T-helper 2 cell (primary cell): ENCODE measurements at places on chromosomes 5 and 9.

- DNase-seq: no peak
Measured at GRCh38 chr9:108885643-108886348, 23.7 kb downstream of the ACTL7A start.

GRCh38 chr9:128323791-128324190, 1.2 kb downstream of the COQ4 start:
- no peak for DNase-seq

DNA sequence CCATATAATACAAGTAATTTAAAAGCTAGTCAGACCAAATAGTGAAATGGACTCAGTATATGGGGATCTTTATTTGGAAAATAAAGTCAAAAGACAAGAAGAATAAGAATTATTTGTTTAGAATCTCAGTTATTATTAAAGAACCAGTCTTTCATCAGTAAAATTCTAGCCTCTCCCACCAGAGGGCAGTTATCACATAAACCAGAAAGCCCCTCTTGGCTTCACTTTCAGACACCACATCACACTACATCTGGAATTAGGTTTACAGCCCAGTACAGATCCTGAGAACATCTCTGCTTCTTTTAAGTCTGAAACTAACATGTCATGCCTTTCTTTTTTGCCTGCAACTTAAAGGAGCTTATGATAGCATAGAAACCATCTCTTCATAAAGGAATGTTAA, 12.2 kb upstream of the HSPB3 start:
- no peak for DNase-seq

DNA sequence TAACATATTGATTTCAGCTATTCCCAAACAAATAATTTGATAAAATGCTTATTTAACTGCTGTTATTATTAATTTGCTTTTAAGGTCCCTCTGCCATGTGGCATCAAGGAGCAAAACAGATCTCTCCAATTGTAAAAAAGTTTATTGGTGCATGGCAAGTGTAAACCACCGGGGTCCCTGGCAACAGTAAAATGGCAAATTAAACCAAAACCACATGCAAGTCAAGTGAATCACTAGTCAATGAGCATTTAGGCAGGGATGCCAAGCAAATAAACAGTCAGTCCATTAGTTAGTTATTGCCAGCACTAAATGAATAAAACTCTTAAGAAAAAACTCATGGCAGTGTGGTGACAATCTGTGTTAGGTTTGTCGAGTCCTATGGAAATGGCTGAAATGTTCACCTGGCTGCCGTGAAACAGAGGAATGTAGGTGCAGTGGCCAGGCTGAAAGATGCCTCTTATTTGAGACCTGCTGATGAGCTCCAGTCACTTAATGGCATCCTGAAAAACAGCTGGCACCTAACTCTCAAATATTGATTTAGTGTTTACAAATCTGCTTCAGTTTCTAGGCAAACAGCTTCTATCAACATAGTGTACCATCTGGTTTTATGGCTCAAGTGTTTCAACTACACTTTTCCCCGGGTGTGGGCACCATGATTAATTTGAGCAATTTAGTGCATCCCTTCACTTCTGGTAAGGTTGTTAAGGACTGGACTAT, 296.5 kb upstream of the ITGA1 start:
- DNase-seq: no peak

DNA sequence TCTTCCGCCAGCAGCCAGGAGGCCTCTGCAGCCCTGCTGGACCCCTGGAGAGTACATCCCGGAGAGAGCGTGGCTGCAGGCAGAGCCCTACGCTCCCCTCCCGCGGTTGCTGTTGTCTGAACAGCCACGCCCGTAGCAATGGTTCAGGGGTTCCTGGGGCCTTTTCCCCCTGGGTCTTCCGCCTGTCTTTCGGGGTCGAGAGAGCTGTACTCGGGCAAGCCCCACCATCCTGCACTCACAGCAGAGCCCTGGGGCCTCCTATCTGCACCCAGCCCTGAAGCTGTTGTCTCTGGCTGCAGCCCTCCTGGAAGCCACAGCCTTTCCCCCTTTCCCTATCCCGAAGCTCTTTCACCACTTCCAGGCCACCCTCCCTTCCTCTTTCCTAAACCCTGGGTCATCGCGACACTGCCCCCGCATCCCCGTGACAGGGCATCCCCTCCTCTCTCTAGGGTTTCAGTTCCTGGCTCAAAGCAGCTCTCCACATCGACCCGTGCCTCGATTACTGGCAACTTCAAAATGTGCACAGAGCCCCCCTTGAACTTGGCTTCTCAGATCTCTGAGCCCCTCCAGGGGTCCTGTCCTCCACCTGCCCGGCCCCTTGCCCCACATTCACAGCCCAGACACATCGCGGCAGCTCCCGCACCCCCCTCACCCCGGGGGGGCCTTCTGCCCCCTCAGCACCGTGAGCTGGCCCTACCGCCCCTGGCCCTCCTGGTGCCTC, 43.9 kb upstream of the CEP72 start:
- no peak for DNase-seq

DNA sequence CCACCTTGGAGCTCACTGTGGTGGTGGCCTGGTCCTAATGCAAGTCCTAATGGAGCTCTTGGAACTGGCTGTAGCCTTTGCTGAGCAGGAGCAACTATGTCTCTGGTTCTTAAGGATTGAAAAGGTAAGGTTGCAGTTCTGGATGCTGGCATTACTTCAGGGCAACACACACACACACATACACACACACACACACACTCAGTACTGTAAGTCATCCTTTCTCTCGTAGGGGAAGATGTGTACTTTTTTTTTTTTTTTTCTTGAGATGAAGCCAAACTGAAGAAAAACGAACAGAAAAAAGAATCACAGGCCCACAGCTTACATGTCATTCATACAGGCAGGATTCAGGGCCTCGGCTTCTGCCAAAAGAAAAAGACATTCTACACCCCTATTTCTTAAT, 81.1 kb upstream of the RPS23 start:
- no peak for DNase-seq

GRCh38 chr9:90055226-90055625, 450.4 kb downstream of the GADD45G start:
- DNase-seq: no peak

DNA sequence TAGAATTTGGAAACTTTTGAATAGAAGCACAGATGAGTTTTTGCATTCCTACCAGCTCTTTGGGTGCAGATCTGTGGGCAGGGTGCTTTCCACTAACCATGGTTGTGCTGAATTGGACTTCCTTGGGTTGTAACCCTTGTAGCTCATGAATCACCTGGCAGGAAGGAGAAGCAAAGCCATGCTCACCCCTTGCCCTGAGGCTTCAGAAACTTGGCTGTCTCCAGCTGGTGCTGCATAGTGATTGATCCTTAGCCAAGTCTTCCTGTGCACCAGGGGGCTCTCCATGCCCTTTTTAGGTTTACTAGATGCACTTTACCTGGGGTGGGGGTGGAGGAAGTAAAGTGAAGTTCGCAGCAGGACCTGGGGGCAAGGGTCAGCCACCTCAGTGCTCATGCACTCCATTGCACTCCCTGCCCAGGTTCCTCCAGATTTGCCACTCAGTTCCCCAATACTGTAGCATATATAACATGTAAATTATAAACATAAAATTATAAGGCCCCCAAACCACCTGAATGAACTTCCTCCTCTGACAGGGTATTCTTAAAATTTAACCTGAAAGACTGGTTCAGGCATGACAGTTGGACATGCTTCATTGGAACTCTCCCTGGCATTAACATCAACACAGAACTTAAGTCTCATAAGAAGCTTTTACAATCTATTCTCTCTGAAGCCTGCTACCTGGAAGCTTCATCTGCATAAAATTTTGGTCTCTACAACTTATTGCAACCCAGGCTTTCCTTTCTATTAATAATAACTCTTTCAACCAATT, 25.8 kb upstream of the IFNA14 start:
- DNase-seq: no peak

GRCh38 chr5:158813275-158813674, 286.4 kb downstream of the EBF1 start:
- no peak for DNase-seq

- no peak for DNase-seq
Measured at GRCh38 chr9:4922730-4923129, 62.3 kb upstream of the JAK2 start.

GRCh38 chr5:179930788-179931473, 23.2 kb upstream of the TBC1D9B start:
- DNase-seq: no peak

- no peak for DNase-seq
Measured at GRCh38 chr9:98504298-98505282, 204.1 kb downstream of the GABBR2 start.

DNA sequence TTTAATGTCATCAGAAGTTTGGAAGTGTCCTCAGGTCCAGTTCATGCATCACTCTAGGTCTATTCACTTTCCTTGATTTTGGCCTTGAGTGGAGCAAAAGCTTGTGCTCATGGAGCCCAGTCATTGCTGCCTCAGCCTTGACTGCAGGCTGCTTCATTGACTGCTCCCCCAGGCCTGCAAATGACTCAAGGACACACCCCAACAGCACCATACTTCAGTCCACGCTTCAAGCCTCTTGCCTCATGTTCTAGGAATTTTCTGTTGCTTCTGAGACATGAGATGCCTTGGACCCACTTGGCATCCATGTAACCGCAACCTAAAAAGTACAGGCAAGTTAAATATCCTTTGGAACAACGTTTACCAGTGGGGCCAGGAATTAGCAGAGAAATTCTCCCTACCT, 193.7 kb downstream of the PIK3R1 start:
- no peak for DNase-seq

DNA sequence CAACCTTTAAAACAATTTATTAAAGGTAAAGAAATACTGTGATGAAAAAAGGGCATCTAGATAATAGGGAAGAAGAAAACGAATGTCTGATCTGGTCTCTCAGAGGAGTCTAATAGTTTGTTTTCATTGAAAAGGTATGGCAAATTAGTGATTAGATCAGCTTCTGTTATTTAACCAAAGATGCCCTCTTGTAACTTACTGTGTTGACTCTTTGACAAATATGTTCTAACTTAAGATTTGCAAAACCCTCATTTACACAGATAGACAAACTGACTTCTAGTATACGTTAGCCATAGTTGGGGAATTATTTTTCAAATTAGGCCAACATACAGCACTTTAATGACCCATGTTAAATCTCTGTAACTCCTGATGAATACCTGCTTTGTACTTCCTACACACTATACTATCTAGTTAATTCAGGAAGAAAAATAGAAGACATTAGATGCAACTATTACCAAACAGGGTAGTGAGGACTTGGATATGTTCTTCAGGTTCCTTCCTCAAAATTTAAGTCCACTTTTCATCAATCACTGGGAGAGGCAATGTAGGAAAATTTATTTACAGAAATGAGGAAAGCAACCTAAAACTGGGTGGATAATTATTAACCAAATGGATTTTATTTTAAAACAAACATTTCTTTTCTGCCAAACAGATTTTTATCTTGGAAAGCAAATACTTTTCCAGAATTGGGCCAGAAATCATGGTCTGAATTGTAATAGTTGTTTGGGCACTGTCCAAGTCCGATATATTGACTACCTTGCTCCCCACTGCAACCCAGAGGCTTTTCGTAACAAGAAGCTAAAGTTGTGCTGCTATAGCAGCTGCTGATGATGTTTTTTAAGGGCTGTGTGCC, 66.4 kb upstream of the PPP2R2B start:
- DNase-seq: no peak

DNA sequence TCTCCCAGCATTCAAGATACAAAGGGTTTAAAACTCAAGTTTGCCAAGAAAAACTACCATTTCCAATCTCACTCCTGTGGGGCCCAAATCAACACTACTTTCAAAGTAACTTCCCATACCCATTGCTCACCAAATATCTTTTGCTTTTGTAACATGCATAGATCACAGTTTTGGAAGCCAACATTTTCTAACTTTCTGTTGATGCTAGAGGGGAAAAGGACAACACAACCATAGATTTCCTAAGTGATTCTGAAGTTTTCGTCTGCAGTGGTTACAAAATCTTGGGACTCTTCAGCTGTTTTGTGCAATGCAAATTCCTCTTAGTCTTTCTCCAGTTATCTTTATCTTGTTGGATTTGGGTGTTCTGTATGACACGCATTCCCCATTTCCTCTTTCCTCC, 94.1 kb upstream of the PAPPA start:
- no peak for DNase-seq

- no peak for DNase-seq
Measured at GRCh38 chr5:168365581-168366081, 74.2 kb downstream of the WWC1 start.

DNA sequence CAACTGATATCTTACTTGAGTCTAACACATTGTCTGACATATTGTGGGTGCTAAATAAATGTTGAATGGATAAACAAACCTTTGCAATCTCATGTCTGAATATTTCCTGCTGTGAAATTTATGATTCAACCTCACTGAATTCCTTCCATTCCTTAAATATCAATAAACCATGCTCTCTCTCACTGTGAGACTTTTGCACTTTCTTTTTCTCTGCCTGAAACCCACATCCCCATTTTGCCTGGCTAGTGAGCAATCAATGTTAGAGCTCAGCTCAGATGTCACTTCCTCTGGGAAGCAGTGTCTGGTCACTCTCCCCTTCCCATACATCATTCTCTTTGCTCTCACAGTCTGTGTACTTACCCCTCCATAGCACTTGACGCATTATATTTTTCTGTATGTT, 383.7 kb upstream of the TRPC7 start:
- DNase-seq: no peak

GRCh38 chr9:98971168-98971914, 27.6 kb downstream of the COL15A1 start:
- no peak for DNase-seq

- DNase-seq: no peak
Measured at GRCh38 chr5:93017849-93018248, 563.2 kb downstream of the NR2F1-AS1 start.

DNA sequence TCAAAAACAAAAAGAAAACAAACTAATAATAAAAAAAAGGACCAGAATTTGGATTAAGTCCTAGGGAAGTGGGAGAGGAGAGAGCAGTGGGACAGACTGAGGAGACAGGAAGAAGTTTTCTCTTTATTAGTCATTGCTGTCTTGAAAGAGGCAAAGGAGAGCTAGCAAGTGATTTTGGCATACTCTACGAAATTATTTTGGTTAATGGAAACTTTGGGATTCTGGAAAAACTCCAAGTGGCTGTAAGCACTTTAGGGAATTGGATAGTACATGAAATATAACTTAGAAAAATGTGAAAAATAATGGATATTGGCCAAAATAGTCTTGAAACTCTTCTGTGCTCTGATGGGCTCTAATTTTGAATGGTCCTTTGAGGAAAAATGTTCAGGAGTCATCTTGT, 1641.8 kb upstream of the WWC1 start:
- DNase-seq: no peak

- DNase-seq: no peak
Measured at GRCh38 chr5:149518620-149519019, 32.6 kb downstream of the CSNK1A1 start.

- DNase-seq: no peak
Measured at GRCh38 chr5:114118511-114118910, 243.4 kb upstream of the KCNN2 start.

DNA sequence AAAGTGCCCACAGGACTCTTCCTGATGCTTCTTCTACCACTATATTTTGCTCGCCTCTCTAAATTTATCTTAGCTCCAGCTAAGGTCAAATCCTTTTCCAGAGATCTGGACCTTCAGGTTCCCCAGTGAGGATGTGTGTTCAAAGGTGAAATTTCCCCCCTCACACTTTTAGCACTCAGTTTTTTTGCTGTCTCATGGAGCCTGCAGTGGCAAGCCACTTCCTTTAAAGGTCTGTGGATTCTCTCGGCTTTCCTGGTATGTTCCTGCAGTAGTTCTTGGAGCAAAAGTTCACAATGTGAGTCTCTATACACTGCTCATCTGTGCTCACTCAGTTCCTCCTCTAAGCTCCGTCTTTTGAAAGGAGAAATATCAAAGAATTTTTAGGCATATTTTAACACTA, 181.4 kb downstream of the LURAP1L start:
- no peak for DNase-seq
